Ovary (tissue), 10 donors: ENCODE measurements at places on chromosomes 5 and 9. TPM values are rescaled to one million over a fixed set of nuclear protein-coding genes. Genes with fewer than 3 reads are reported as not detected.

DNA sequence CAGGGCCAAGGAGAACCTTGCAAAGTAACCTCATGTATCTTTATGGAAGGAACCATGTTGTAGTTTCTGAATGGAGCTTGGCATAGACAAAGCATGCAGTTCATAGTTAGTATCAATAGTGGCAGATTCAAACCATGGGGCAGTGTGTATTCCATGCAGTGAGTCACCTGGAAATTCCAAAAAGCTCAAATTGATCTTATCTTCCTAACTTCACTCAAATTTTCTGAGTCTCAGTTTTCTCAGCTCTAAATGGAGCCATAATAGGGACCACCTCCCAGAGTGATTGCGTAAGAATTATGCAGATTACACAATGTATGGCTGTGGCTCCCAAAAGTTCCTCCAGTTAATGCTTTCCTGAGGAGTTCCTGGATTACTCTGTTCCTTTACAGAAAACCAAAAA is 549.9 kb upstream of the KLF4 start:
- H3K27ac ChIP-seq = no peak overlapping the region
- H3K4me1 ChIP-seq = peaks cover 4% of the 10 kb centered on the region
- no peak for DNase-seq
- H3K4me3 ChIP-seq = no peak overlapping the region

The SLC6A3 gene
- 0.27 TPM for total RNA-seq

DNA sequence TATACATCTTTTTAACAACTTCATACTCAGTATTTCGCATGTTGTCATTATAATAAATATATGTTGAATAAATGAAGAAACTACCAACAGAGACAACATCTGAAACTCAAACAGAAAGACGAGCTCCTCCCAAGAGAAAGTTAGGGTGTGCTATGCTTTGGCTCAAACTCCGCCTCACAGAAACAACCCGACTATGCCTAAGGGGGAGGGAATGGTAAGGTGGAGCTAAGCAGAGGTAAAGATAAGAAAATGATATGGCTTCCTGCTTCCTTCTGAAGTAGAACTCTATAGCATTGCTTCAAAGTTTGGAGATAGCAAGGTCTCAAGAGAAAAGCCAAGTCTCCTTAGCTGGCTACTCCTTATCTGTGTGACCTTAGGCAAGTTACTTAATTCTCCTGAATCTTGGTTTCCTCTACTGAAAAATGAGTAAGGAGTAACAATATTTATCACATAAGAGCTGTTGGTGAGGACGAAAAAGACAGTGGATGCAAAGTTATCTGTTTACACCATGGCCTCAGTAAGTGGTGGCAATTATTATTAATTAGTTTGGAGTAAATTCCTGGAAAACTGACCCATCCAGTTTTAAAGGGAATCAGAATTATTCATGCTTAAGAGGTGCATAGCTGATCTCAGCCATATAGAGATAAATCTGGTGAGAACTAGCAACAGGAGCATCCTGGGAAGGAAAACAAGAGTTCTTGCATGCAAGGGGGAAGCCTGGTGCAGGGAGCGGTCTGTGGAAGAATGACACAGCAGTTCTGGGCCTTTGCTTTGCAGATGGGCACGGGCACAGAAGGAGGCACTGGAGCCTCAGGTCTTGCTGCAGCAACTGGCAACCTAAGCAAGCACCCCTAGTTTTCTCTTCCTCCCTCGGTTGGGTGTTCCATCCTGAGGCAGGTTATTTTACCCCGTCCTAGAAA is 73.3 kb downstream of the GLIS3 start:
- peaks cover 9% of the 10 kb centered on the region for H3K4me1 ChIP-seq
- no peaks in the 10 kb centered on the region for H3K36me3 ChIP-seq
- H3K4me3 ChIP-seq = no peak overlapping the region
- DNase-seq = no peak
- no peak overlapping the region for H3K27ac ChIP-seq

The PCDHB7 gene
- 4.6 TPM for total RNA-seq

The PCAT7 gene
- not detected for total RNA-seq

DNA sequence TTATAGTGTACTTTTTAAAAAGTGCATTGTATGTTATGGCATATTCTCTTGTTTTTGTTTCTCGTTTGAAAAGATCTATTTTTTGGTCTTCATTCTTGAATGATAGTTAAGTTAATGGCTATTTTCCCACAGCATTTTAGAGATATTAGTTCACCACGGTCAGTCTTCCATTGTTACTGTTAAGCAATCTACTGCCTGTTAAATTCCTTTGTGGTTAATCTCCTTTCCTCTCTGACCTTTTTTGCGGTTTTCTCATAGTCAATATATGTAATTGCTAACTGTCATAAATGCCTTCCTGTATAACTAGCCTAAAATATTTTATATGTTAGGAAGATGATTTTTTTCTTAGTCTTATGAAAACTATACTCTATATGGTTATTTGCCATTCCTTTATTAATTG is 250.8 kb upstream of the FBXL7 start:
- H3K27ac ChIP-seq = no peak overlapping the region
- no peaks in the 10 kb centered on the region for H3K27me3 ChIP-seq
- no peak for DNase-seq
- H3K36me3 ChIP-seq = no peaks in the 10 kb centered on the region
- H3K4me3 ChIP-seq = no peak overlapping the region
